Muscle of leg (tissue), 16 donors: ENCODE measurements at places on chromosomes 7 and 10. TPM values are rescaled to one million over a fixed set of nuclear protein-coding genes. Genes with fewer than 3 reads are reported as not detected.

DNA sequence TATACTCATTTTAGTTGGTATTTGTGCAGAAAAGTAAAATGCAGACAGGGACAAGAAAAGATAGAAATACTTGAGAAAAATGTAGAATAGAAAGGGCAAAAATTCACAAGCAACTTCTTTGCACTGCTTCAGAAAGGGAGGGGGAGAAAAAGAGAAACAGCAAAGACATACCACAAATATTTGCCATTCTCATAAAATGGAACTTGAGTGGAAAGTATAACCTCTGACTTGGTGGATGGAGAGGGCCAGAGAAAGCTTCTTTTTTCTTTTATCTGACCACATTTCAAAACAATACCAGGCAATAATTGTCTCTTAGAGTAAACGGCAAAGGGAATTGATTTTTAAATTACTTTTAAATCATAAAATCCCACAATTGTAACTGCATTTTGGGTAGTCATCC lies 35.8 kb upstream of the TRUB1 start:
- no peak overlapping the region for H3K27ac ChIP-seq
- no peak overlapping the region for H3K4me3 ChIP-seq
- peaks cover 2% of the 10 kb centered on the region for H3K27me3 ChIP-seq
- no peaks in the 10 kb centered on the region for H3K4me1 ChIP-seq
- no peak for DNase-seq

IGFBP1 gene
- 0.09 TPM for total RNA-seq

STEAP1B gene
- total RNA-seq, result 3.1 TPM

DNA sequence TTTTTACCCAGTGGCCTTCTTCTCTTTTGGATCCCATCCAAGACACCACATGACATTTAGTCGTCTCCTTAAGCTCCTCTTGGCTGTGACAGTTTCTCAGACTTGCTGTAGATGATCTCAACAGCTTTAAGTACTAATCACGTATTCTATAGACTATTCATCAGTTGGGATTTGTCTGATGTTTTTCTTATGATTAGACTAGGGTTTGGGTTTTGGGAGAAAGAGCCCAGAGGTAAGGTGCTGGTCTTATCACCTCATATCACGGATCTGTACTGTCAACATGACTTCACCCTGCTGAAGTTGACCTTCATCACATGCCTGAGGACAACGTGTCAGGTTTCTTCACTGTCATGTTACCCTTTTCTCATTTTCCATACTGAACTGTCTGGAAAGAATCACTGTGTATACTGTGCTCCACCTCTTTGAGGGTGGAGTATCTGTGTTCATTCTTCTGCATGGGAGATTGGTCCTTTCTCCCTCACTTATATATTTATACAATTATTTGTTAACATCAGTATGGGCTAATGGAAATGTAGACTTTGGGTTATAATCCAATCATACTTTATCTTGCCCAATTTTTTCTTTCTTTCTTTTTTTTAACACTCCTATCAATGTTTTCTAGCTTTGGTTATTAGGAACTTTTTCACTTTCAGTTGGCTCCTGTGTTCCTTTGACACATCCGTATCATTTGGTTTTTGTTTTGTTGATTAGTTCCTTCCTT lies 6.4 kb upstream of the HKDC1 start:
- H3K27me3 ChIP-seq, result peaks cover 8% of the 10 kb centered on the region
- no peak overlapping the region for H3K4me3 ChIP-seq
- no peak for DNase-seq
- H3K27ac ChIP-seq, result no peak overlapping the region
- H3K36me3 ChIP-seq, result peaks cover 2% of the 10 kb centered on the region

DNA sequence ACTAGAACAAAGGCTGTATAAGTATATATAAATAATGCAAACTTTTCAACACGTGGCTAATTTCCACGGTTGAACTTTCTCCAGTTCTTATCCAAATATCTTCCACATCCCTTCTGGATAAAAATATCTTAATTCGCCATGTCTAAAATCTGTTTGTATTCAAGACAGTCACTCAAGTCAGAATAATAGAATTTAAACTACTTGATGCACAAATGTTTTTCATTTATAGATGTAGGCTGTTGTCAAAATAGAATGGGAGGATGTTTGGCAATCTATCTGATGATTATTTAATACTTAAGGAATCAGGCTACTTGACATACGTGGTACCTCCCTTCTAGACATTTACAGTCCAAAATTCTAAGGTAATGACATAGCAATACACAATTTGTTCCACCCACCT lies 204.3 kb downstream of the TWIST1 start:
- no peak overlapping the region for H3K4me3 ChIP-seq
- no peaks in the 10 kb centered on the region for H3K36me3 ChIP-seq
- no peaks in the 10 kb centered on the region for H3K27me3 ChIP-seq
- no peaks in the 10 kb centered on the region for H3K4me1 ChIP-seq
- DNase-seq, result peak; percentile 85

DNA sequence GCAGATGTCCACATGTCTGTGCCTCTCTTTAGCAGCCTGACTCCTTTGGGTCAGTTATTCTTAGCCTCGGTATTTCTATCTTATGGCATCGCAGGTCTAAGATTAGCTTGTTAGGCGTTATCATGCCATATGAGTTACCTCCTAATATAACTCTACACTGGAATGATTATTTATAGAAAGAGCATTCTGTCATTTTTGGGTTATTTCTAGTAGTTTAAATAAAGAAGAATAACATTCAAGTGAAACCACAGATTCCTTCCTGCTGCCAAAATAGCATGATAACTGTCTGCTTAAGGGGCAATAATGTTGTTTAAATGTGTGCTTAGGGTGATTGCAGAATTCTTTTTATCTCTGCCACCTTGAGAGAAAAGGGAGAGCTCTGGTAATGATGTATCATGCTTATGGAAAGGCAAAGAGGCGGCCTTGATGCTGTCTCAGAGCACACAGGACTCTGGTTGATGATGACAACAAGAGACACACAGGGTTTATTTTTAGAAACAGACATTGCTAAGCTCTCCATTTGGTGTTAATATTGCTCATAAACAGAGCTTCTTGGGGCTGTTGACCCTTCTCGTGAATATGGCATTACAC lies 10.4 kb downstream of the HDAC9 start:
- DNase-seq, result peak; percentile 52
- H3K4me1 ChIP-seq, result peaks cover 2% of the 10 kb centered on the region
- no peaks in the 10 kb centered on the region for H3K27me3 ChIP-seq
- no peaks in the 10 kb centered on the region for H3K36me3 ChIP-seq
- peak overlapping the region; percentile 77 for H3K27ac ChIP-seq
- no peak overlapping the region for H3K4me3 ChIP-seq

CTTNBP2 gene
- total RNA-seq, result 2.8 TPM

DNA sequence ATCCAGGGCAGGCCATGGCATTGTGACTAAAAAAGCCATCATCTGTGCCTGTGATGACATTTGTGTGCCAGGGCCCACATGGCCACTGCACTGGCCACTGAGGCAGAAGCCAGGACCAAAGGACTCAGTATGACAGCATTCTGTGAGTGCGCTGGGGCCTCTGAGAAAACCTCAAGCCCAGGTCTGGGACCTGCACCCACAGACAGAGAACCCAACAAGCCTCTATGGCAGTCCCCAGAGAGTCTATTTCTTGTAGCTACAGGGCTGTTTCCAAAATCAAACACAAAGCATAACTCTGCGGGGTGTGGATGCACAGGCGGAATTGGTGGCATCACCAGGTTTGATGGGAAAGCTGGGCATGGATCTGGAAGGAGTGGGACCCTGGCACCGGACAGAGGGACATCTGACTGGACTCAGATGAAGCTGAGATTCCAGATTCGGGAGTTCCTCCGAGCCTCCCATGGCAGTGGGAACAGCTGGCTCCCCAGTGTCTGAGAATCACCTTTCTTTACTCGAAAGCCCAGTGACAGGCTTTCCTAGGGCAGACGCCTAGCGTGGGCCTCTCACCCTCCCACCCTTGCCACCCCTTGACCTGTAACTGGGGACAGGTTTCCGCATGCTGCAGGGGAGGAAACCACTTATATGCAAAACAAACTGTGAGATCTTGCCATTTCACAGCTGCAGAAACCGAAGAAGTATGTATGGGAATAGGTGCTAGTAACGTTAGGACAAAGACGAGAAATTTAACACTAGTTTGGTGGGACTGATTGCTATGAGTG lies 70.6 kb upstream of the RHEB start:
- H3K4me1 ChIP-seq, result peaks cover 5% of the 10 kb centered on the region
- no peaks in the 10 kb centered on the region for H3K36me3 ChIP-seq
- H3K4me3 ChIP-seq, result no peak overlapping the region
- no peaks in the 10 kb centered on the region for H3K27me3 ChIP-seq
- no peak overlapping the region for H3K27ac ChIP-seq

- no peak overlapping the region for H3K4me3 ChIP-seq
- no peak overlapping the region for H3K27ac ChIP-seq
- no peaks in the 10 kb centered on the region for H3K36me3 ChIP-seq
- H3K4me1 ChIP-seq, result no peaks in the 10 kb centered on the region
These were observed 74.3 kb upstream of the TOMM7 start for GRCh38 chr7:22896917-22897316.

GRCh38 chr7:122482212-122482611 lies 177.7 kb upstream of the FEZF1 start:
- DNase-seq, result no peak
- no peak overlapping the region for H3K4me3 ChIP-seq
- no peak overlapping the region for H3K27ac ChIP-seq
- H3K4me1 ChIP-seq, result no peaks in the 10 kb centered on the region
- no peaks in the 10 kb centered on the region for H3K27me3 ChIP-seq

DNA sequence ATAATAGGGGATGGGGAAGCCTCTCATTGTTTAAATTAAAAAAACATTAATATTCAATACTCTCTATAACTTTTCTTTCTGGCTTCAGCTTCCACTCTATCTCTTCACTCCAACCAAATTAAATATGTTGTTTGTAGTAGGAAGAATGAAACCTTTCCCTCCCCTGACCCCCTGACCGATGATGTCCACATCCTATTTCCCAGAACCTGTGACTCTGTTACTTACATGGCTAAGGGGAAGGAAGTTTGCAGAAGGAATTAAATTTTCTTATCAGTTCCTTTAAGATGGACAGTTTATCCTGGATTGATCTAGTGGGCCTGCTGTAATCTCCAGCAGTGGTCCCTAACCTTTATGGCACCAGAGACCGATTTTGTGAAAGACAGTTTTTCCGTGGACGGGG lies 130.0 kb downstream of the PLXDC2 start:
- no peaks in the 10 kb centered on the region for H3K36me3 ChIP-seq
- DNase-seq, result peak; percentile 39
- no peak overlapping the region for H3K4me3 ChIP-seq
- peak overlapping the region; percentile 8 for H3K27ac ChIP-seq
- H3K27me3 ChIP-seq, result no peaks in the 10 kb centered on the region

CALML5 gene
- total RNA-seq, result not detected

TUBAL3 gene
- 0.09 TPM for total RNA-seq

DNA sequence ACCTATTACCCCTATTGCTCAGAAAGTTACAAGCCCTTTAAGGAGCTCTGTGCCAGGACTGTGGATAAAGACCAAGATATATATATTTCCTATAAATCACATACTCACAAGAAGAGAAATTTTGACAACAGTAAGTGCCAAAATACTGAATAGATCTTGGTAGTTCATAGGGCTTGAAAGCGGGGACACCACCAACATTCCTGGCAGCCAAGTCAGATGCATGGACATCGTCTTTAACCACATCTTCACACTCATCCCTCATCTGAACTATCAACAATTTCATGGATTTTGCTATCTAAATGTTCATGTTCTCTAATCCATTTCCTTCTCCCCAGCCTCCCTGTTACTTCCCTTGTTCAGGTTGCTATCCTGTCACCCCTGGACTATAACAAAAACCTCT lies 67.5 kb upstream of the LRRC17 start:
- no peak overlapping the region for H3K27ac ChIP-seq
- peaks cover 3% of the 10 kb centered on the region for H3K4me1 ChIP-seq
- no peaks in the 10 kb centered on the region for H3K36me3 ChIP-seq
- no peak overlapping the region for H3K4me3 ChIP-seq
- no peaks in the 10 kb centered on the region for H3K27me3 ChIP-seq
- DNase-seq, result no peak

DNA sequence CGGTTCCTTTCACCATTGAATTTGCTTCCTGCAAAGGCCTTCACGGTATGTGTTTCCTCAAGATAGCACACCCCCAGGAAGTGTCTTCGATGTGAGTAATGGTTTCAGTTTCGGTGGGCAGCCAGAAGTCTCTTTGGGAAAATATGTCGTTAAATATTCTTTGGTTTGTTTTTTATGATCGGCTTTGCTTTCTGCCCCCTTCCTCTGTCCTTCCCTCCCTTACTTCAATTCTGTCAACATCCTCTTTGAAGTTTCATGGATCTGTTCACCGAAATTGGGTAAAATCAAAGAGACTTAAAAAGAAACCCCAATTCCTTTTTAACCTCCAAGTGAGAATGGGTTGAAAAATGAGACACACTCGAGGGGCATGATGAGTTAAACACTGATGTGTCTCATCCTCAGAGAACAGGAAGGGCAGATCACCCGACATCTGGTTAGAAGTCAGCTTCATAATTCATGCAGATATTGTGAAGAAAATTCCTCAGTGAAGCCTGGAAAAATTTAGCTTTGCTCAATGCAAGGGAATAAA lies 170.8 kb upstream of the HABP2 start:
- peak overlapping the region; percentile 4 for H3K4me3 ChIP-seq
- H3K27me3 ChIP-seq, result peaks cover 2% of the 10 kb centered on the region
- DNase-seq, result peak; percentile 79
- peak overlapping the region; percentile 83 for H3K27ac ChIP-seq

DNA sequence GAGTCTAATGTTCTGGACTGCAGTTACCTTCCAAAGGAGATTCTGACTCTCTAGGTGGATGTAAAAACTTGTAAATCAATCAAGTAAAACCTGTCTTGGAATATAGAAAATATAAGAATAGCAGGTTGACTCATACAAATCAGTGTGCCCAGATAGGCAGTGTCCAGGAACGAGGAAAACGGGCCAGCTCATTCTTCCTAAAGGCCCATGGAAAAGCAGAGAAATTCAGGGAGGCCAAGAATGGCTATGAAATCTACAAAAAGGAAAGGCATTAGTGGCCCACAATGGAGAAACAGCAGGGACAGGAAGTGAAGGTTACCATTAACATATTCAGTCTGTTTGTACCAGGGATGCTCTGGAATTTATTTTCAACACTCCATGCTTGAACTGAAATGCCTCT lies 14.9 kb downstream of the GLI3 start:
- no peak for DNase-seq
- H3K4me3 ChIP-seq, result no peak overlapping the region
- peaks cover 15% of the 10 kb centered on the region for H3K4me1 ChIP-seq
- no peak overlapping the region for H3K27ac ChIP-seq

DNA sequence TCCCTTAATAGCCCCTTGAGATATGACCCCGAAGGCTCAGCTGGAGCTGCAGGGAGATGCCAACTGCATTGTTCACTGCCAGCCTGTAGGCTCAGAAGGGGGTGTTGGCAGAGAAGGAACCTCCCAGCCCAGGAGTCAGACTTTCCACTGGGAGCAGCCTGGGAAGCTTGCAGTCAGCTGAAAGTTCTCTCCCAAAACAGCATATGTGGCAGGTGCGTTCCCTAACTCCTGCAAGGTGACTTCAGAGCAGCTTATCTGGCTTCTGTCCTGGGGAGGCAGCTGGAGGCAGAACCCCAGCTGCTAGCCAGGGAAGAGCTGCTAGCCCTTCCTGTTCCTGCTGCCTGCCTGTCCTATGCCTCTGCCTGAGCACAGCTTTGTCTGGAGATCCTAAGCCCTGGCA lies 8.1 kb downstream of the SFTPA2 start:
- no peak overlapping the region for H3K27ac ChIP-seq
- H3K4me1 ChIP-seq, result peaks cover 8% of the 10 kb centered on the region
- no peaks in the 10 kb centered on the region for H3K27me3 ChIP-seq
- no peaks in the 10 kb centered on the region for H3K36me3 ChIP-seq
- H3K4me3 ChIP-seq, result no peak overlapping the region
- DNase-seq, result no peak

GRCh38 chr10:125007436-125007835 lies 65.5 kb downstream of the ZRANB1 start:
- DNase-seq, result no peak
- H3K27ac ChIP-seq, result peak overlapping the region; percentile 88
- H3K4me1 ChIP-seq, result peaks cover 65% of the 10 kb centered on the region
- H3K36me3 ChIP-seq, result peaks cover 32% of the 10 kb centered on the region
- H3K27me3 ChIP-seq, result no peaks in the 10 kb centered on the region

PDGFA gene
- total RNA-seq, result 26.1 TPM
